Esophagus squamous epithelium (tissue), 5 donors: ENCODE measurements at places on chromosomes 1 and 21.

- no peak for DNase-seq
Measured at GRCh38 chr1:53526451-53527101, 67.4 kb downstream of the DMRTB1 start.

GRCh38 chr1:2459757-2460156 lies 16.3 kb upstream of the PLCH2 start:
- DNase-seq = no peak

DNA sequence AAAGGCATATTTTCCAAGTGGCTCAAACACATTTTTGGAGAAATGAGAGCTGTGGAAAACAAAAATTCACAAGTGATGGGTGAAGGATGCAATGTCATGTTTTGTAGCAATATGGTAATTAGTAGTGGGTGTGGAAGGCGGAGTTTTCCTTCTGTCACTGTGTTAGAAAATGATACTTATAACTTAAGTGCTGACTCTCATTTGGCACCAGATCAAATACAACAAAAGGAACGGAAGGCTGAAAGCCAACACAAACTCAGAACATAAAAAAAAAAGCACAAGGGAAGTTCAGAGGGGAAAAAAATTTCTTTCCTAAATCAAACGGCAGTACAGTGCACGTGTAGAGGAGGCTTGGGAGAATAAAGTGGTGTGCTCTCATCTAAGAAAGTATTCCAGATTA lies at the start of gene TNFSF18:
Gene TNFSF18, minus strand, starts transcription at position 77 of the 400 bp plus-strand sequence. Its CDS starts 45 bp downstream, at position 32.
- no peak for DNase-seq

DNA sequence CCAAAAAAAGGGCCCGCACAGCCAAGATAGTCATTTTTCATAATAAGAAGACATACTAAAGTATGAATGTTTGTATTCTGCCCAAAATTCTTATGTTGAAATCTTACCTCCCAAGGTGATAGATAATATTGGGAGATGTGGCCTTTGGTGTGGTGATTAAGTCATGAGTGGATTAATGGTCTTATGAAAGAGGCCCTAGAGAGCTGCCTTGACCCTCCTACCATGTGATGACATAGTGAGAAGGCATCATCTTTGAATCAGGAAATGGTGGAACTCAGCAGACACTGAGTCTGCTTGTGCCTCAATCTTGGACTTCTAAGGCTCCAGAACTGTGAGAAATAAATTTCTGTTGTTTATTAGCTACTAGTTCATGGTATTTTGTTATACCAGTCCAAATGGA lies 11.8 kb upstream of the RNPC3 start:
- no peak for DNase-seq

DNA sequence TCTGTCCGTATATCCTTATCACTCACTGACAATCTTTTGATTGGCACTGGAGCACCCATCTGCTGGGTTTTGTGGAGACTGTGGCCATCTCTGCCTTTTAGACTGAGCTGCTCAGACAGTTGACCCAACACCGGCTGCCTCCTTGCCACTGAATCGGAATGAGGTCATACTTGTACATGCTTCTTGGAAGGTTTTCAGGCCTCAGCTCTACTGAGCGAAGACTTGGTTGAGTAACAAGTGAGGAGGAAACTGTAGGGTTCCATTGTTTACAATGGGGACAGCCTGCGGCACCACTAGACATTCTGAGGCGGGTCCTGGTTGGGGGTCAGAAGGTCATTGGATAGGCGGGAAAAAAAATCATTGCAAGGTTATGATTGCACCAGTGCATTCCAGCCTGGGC lies 320.3 kb downstream of the KIF26B start:
- DNase-seq = no peak

DNA sequence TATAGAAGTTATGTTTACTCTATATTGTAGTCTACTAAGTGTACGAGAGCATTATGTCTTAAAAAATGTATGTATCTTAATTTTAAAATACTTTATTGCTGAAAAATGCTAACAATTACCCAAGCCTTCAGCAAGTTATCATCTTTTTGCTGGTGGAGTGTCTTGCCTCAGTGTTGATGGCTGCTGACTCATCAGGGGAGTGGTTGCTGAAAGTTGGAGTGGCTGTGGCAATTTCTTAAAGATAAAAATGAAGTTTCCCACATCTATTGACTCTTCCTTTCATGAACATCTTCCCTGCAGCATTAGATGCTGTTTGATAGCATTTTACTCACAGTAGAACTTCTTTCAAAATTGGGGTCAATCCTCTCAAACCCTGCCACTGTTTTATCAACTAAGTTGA lies 95.8 kb downstream of the CDC7 start:
- DNase-seq = no peak

GRCh38 chr1:91876781-91877573 lies 9.0 kb downstream of the TGFBR3 start:
- no peak for DNase-seq

DNA sequence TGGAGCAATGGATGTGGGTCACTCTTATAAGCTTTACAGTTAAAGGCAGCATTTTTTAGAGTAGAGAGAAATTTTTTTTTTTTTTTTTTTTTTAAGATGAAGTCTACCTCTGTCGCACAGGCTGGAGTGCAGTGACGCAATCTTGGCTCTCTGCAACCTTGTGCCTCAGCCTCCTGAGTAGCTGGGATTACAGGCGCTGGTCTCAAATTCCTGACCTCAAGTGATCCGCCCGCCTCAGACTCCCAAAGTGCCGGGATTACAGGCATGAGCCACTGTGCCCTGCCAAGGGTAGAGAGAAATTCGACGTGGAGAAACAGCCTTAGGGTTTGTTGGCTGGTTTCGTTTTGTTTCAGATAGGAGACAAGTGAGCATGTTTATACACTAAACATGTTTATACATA lies 594.2 kb upstream of the ADAMTS5 start:
- DNase-seq = no peak

- no peak for DNase-seq
Measured at GRCh38 chr1:167248707-167249642, 28.3 kb downstream of the POU2F1 start.

- DNase-seq = no peak
Measured at GRCh38 chr1:67792741-67793458, 40.4 kb downstream of the GNG12 start.

DNA sequence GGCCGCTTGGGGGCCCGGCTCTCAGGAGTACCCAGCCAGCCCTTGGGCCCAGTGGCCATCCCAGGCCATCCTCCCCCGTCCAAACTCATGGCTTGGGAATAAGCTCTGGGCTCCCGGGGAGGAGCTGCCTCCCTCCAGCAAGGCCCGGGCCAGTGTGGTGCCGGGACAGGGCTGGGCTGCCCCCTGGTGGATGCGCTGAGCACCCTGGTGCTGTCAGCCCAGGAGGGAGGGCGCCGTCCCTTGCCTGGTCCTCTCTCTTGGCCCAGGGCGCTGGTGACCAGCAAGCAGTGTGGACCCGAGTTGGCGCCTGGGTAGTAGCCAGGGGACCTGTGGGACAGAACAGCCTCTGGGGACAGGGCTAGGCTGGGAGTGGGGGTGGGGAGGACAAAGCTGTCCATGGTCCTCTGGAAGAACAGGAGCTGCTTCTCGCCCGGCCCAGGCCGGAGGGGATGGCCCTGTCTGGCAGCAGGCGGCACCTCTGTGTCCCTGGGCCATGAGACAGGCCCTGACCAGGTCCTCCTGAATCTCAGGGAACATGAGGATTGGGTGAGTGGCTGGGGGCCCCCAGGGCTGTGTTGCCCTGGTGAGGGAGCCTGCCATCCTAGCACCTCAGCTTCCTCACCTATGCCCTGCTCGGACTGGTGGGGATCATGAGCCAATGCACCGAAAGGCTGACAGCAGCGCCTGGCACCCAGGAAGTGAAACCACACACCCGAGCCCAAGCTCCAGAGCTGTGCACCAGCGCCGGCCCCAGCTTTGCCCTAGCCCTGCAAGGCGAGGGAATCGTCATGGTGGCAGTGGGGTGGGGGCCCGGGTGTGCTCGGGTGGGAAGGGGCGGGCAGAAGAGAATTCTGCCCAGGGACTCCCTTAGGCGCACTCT lies 9.4 kb downstream of the MORN1 start:
- DNase-seq = no peak

DNA sequence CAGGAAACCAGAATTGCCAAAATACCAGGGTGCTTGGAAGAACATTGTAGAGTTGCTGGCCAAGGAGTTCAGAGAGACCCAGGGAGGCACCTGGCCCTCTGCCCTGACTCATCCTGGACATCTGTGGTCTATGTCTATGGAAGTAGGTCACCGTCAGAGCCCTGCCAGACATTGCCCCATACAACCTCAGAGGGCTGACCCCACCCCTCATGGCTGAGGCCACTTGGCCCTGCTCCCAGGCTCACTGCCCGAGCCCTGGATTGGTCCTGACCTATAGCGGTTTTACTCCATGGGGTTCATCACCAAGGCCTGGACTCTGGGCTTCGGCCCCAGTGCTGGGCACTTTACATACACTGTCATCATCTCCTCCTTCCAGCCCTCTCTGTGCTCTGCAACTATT lies 233.1 kb downstream of the PTPRU start:
- no peak for DNase-seq

GRCh38 chr1:82897549-82897948 lies 1096.8 kb downstream of the ADGRL2 start:
- DNase-seq = no peak

GRCh38 chr1:209557221-209557620 lies 26.3 kb upstream of the CAMK1G start:
- DNase-seq = no peak

DNA sequence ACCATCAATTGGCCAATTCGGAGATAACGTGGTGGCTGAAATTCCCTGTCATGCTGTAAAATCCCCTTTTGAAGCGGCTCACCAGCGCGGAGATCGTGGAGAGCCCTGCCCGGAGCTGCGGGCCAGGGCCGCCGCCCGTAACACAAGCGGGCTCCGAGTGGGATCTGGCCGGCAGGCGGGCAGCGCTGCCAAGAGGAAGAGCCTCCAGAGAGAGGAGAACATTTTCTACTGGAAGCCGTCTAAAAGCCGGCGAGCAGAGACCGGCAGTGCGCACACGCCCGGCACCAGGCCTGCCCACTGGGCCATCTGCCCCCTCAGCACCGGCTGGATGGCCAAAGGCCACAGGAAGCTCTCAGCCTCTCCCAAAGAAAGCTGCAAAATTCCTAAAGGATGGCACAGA lies 15.5 kb downstream of the SSBP3 start:
- DNase-seq = no peak

DNA sequence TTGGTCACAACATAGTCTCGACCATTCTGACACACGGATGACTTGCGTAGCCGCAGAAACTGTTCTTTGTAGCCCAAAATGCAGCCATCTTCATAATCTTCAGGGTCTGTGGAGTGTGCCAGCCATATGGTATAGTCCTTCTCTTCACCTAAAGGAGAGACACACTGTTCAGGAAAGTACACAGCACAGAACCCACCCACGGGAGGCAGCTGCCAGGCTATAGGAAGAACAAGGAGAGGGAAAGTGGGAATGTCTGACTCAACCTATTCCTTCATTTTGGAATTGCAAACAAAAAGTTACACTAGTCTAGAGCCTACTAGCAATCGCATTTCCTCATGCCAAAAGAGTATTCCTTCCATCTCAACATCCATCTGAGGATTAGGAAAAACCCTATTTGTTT lies 16.2 kb upstream of the MYBPHL start:
- DNase-seq = no peak

GRCh38 chr1:82086739-82087138 lies 286.0 kb downstream of the ADGRL2 start:
- DNase-seq = no peak

GRCh38 chr1:9793291-9793690 lies 30.5 kb downstream of the CLSTN1 start:
- DNase-seq = no peak

DNA sequence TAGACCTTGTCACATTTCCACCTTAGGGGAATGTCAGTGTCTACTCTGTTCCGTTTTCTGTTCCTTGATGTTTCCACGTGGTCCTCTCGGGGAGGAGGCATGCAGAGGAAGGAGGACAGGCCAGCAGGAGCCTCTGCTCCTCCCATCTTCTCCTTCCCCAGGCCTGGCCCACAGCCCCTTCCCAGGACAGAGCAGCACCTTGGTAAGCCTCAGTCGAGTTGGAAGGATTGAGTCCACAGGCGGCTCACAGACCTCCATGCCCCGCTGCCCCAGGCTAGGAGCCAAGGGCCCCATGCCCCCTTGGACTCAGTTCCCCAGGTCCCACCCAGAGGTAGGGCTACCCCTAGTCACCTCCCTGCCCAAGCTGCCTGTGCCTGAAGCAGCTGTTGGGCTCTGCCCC lies 36.5 kb downstream of the IGSF21 start:
- no peak for DNase-seq

GRCh38 chr1:12409681-12410080 lies 179.9 kb downstream of the VPS13D start:
- no peak for DNase-seq

DNA sequence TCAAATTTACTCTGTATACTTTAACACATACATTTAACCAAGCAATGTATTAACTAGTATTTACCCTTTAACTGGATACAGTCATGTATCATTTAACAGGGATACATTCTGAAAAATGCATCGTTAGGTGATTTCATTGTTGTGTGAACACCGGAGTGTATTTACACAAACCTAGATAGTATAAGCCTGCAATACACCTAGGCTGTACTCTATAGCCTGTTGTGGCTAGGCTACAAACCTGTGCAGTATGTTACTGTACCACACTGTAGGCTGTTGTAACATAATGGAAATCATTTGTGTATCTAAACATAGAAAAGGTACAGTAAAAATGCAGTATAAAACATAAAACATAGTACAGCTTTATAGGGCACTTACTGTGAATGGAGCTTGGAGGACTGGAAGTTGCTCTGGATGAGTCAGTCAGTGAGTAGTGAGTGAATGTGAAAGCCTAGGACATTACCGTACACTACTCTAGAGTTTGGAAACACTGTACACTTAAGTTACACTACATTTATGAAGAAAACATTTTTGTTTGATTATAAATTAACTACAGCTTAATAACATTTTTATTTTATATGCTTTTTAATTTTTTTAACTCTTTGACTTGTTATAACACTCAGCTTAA lies 21.3 kb downstream of the RGS4 start:
- DNase-seq = no peak

DNA sequence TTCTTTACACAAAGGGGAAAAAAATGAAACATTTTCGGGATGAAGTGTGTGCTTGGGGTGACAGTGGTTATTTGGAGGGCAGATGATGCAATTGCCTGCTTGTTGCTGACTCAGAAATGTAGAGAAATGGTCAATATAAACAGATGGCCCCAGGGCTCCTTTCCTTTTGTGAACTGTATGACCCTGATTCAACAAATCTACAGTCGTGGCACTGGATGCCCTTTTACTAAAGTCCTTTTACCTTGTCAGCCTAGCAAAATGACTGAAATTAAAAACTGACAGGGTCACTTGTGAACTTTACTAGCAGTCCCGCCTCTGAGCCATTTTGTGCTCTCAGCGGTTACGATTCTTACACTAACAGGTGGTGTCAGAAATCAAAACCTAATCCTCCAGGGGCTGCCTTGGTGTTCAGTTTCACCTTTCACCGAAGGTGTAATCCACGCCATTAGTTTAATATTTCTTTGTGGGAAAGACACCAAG lies 49.8 kb downstream of the GREM2 start:
- DNase-seq = no peak
